ENCODE measurements at places on chromosomes 11 and 22.
A peak's percentile ranks its signal among the peaks of the same experiment; 100 is the strongest.

DNA sequence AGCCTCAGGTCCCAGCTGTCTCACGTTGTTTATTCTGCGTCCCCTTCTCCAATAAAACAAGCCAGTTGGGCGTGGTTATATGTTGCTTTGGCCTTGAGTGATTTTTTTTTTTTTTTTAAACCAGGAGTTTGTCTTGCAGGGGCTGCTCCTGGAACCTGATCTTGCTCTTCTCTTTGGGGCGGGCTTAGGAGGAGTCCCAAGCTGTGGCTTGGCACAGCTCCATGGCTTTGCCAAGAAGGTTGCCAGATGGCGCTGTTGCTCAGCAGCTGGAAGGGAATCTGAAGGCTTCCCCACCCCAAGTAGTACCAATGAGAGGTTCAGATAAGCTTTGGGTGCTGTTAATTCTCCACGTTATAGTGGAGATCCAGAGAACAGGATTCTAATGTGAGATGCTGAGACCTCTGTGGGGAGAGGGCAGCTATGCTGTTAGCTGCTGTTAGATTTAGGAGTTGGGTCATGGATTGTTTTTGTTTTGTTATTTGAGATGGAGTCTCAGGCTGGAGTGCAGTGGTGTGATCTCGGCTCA lies 2.0 kb upstream of the FERMT3 start:
- peak; percentile 84 for DNase-seq

DNA sequence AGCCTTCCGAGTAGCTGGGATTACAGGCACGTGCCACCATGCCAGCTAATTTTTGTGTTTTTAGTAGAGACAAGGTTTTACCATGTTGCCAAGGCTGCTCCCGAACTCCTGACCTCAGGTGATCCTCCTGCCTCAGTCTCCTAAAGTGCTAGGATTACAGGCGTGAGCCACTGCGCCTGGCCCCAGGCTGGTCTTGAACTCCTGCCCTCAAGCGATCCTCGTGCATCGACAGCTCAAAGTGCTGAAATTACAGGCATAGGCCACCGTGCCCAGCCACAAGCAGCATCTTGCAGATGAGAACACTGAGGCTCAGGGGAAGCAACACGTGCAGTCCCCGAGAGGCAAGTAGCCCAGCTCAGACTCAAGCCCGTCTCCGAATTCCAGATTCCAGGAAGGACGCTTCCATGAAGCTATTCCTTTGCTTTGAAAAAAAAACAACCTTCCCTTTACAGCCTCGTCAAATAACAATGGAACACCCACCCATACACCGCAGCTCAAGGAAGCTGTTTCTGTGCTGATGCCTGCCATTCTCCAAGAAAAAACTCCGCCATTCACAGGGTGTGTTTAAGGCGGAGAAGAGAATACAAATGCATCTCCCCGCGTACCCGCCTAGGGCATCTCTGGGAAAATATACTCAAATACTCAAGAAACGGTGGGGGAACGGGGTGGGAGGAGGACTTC lies 34.5 kb upstream of the PDGFB start:
- no peak for DNase-seq

DNA sequence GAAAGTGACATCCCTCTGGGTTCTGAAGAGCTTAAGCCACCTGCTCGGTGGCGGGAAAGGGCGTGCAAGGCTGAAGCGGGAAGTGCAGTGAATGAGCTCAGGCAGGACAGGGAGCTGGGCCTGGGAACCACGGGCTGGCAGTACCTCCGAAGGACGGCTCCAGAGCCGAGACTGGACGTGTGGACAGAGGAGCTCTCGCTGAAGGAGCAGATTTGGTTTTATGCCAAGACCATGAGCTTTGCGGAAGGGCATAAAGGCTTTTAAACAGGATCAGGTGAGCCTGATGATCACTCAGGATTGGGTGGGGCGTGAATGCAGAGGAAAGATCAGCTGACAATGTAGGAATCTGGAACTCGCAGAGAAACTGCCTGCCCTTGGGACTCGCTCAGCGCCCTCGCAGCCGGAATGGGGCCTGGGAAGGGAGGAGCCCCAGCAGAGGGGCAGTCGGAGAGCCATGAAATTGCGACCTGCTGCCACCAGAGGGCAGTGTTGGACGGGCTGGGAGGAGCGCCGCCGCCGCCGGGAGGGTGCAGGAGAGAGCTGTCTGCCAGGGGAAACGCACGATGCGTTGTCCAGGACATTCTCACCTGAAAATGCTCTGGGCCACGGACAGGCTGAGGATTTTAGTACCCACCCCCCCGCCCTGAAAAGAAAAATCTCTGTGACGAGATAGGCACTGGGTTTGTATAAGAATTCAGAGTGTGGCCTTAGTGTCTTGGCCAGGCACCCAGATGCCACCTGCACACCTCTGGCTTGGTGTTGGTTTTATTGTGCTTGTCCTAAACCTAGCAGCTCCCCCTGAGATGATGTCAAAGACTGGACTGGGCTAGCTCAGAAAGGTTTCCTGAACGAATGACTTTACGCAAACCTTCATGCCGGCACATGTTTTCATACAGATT lies 324.4 kb downstream of the NTM start:
- peak; percentile 68 for DNase-seq

DNA sequence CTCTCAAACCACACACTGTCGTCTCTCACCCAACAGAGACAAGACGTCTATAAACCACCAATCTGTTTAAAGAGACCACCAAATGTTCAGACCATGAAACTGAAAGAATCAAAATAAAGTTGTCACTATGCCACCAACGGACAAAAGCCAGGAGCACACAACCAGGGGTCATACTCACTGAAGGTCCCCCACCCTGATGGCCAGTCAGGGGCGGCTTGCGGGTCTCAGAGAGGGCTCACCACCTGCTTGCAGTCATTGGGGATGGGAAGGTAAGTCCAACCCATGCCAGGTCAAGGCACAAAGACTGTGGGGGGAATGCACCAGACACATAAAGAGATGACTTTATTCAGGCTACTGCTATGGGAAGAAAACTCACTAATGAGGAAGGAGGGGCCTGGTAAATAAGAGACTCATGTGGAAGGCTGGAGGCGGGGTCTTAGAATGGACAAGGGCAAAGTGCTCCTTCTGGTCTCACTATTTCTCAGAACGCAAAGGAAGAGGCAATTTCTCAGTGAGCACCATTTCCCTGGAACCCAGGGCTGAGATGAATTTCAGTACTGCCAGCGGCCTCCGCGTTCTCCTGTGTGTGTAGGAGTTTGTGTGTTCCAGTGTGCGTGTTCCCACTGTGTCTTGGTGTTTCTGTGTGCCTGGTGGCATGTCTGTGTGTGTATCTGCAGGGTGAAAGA lies 17.3 kb downstream of the SCARF2 start:
- no peak for DNase-seq

DNA sequence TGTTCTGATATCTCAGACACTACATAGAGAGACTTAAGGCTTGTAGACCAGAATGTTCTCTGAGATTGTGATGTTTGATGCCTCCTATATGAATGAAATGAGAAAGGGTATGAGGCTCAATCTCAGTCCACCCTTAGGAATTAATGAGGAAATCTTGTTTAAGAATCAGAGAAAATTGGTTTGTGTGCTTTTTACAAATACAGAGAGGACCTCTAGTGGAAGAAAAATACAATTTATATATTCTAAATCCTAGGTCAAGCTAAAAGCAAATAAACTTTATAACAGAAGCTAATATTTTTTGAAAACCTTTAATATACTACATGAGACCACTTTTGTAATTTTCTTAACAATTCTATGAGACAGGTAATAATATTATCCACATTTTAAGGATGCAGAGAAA lies 5.0 kb upstream of the OR52H1 start:
- DNase-seq, result no peak

- DNase-seq, result no peak
Measured at GRCh38 chr22:23512348-23512705, 67.8 kb downstream of the IGLL1 start.

DNA sequence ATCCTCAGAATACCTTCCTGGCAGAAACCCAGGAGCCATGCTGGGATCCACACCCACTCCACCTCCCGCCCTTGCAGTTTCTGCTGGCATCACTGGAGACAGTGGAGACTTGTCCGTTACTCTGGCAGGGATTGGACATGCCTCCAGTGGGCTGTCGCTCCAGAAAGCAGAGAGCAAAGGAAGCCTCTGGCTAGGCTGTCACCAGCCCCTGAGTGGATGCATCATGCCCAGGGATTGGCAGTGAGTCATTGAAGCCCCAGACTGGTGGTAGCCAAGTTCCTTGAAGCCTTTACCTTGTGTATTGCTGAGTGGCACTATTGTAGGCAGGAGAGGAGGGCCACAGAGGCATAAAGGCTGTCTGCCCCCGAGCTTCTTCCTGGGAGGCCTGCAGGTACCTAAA lies 34.8 kb upstream of the E2F8 start:
- no peak for DNase-seq

- DNase-seq, result no peak
Measured at GRCh38 chr11:12403122-12403996, 26.0 kb downstream of the PARVA start.

GRCh38 chr11:79042824-79043223 lies 398.0 kb downstream of the TENM4 start:
- no peak for DNase-seq

GRCh38 chr22:19591568-19591967 lies 67.4 kb upstream of the CLDN5 start:
- DNase-seq, result no peak

DNA sequence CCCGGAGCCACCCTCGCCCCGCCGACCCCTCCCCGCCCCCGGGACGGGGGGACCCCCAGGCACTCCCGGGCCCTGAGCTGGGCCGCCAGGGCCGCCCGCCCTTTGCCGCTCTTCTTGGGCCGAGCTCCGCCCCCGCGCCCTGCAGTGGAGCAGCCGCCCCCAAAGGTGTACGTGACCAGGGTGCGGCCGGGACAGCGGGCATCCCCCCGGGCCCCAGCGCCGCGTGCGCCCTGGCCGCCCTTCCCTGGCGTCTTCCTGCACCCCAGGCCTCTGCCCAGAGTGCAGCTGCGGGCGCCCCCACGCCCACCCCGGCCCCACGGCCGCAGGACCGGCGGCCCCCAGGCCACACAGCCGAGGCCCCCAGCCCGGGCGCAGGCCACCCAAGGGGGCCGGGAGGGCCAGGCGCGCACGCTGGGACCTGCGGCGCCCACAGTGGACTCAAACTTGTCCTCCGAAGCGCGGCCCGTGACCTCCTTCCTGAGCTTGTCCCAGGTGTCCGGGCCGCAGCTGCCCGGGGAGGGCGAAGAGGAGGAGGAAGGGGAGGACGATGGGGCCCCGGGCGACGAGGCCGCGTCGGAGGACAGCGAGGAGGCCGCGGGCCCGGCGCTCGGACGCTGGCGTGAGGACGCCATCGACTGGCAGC lies 7.4 kb downstream of the B4GALNT4 start:
- DNase-seq, result no peak

DNA sequence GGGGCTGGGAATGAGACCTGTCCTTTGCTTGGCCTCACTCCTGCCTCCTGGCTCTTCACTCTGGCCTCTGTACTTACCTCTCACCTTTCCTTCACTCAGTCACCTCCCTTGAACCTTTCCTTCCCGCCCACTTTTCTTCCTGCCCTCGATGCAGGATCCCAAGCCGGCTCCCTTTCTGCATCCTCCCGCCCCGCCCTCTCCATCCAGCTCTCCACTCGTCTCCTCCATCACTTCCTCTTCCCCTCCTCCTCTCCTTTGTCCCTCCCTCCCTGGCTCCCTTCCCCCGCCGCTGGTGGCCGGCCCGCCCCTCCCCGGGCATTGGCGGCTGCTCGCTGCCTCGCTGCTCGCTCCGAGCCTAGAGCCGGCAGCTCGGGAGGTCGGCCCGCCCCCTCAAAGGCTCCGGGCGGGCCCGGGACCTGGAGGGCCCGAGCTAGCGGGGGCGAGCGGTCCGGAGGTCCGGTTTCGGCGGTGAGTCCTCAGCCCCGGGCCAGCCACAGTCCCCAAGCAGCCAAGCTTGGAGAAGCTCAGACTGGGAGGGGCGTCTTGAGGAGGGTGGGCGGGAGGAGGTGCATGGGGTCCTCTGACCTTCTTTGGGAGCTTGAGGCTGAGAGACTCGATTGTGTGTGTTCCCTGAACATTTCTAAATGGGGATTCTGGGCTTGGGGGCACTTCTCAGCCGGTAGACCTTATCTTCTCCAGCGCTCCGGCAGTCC lies 13.8 kb downstream of the PHLDB1 start:
- peak; percentile 29 for DNase-seq

GRCh38 chr11:65657426-65657825 lies 5.3 kb downstream of the RELA start:
- DNase-seq, result no peak

DNA sequence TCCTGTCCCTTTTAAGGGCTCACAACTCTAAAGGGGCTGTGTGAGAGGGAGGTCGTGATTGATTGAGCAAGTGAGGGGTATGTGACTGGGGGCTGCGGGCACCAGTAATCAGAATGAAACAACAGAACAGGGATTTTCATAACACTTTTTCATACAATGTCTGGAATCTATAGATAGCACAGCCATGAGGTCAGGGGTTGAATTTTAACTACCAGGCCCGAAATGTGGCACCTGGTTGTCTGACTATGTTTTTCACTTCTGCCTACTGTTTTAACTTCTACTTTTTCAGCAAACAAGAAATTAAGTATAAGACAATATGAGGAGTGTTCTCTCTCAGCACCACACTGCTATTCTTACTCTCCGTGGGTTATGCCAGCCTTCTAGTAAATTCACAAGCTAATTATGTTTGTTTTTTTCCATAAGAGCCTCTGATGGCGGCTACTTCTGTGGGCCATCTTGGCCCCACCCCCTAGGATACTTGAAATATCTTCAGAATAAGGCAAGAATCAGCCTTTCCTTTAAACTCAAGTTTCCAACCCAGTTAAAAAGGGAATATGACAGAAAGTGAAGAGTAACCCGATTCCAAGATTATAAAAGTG lies 552.8 kb upstream of the CHORDC1 start:
- DNase-seq, result no peak

GRCh38 chr22:40128989-40129388 lies 48.7 kb upstream of the TNRC6B start:
- DNase-seq, result peak; percentile 58

- peak; percentile 68 for DNase-seq
Measured at GRCh38 chr11:14974515-14975251, 2.5 kb upstream of the CALCA start.

- DNase-seq, result no peak
Measured at GRCh38 chr22:35544189-35544588, 3.6 kb downstream of the RASD2 start.

GRCh38 chr11:90916706-90917105 lies 693.9 kb upstream of the CHORDC1 start:
- no peak for DNase-seq

- peak; percentile 19 for DNase-seq
Measured at GRCh38 chr11:66593303-66593635, 284 bp downstream of the CCS start.

- DNase-seq, result no peak
Measured at GRCh38 chr11:122744357-122744756, 88.8 kb downstream of the UBASH3B start.

DNA sequence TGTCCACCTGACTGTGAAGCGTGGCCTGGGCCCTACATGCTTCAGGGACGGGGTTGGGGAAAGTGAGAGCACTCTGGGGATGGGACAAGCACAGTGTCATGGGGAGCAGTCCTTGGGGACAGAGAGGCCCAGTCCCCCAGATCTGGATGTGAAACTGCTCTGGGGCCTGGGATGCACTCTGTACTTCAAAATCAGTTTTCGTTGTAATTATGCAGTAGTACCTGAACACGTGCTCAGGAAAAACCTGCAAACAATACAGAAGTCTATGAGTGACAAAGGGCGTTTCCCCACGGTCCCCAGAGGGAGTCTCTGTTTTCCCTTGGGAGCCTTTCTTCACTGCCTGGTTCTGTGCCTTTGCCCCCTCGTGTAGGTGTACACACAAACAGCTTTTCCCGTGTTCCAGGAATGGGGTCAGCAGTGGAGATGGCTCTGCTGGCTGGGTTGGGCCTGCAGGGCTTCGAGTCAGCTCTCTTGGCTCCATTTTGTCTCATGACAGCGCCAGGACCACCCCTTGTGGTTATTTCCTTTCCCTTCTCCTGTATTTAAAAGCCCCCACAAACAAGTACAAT lies 5.2 kb upstream of the TNFRSF13C start:
- no peak for DNase-seq

- DNase-seq, result no peak
Measured at GRCh38 chr11:94926698-94927237, 46.6 kb downstream of the CWC15 start.

All from activated CD4-positive, alpha-beta memory T cell treated with anti-CD3 and anti-CD28 coated beads, Interleukin-2, amount 10 ng/mL, durations not matched to agents 7 days and 5 days (primary cell).